ENCODE measurements at places on chromosomes 6 and 20.

- no peak for DNase-seq
These were observed 58.9 kb upstream of the MCM9 start for GRCh38 chr6:118993803-118994251.

GRCh38 chr6:160349020-160349441, 853 bp downstream of the SLC22A3 start:
- DNase-seq: no peak

GRCh38 chr6:93403390-93403789, 16.0 kb downstream of the EPHA7 start:
- no peak for DNase-seq

GRCh38 chr6:28160233-28160632, 18.6 kb downstream of the ZKSCAN8 start:
- DNase-seq: no peak

DNA sequence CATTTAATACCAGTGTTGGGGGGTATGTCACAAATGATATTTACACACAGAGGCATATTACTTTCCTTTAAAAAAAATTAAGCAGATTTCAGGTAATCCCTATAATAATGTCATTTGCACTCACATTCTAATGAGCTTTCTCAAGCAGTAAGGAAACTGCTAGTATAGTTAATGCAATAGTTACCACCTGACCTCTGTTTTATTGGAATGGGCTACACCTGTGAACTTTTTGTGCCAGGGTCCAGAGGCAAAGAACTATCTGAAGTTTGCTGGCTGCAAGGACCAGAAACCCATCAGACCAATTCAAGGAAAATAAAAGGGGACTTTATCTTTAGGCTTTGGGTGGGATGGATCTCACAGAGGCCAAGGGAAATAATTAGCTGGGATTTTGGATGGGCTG, 2.9 kb upstream of the ZHX3 start:
- DNase-seq: no peak

DNA sequence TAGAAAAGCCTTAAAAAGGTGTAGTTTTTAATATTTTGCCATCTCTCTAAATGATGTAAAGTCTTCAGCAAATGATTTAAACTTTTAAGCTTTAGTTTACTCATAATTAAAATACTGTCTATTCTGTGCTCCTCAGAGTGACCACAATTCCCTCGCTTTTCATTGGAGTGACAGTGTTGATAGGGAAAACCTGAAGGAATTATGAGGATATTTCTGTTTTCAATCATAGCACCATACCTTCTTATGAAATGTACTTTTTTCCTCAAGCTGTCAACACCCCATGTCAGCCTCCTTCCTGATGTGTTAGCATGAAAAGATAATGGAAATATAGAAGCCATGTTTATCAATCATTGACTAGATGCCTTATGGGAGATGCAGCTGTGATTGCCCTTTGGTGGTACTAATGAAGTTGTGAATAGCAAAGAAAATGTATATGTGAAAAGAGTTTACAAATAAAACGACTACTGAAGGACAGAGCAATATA, 145.4 kb upstream of the EYS start:
- DNase-seq: no peak

DNA sequence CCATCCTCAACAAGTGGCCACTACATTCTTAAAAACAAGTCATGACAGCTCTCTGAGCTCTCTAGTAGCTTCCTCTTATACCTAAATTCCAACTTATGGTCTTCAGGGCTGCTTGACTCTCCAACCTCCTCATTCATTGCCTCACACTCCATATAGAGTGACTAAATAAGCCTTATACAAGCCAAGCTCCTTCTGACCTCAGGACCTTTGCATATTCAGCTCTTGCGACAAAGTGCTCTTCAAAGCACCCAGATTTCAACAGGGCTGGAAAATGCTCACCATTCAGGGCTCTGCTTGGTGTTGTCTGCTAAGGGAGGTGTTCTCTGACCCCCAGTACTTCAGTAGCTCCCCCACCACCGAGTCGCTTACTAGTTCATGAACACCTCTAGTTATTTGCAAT, 3.7 kb downstream of the TREML2 start:
- no peak for DNase-seq

Data from activated T-helper 1 cell treated with Interleukin-2 at 50 U/mL for 16 hours (primary cell).